Cardiac septum (tissue), 1 donor: ENCODE measurements at places on chromosomes 2 and 18. TPM values are rescaled to one million over a fixed set of nuclear protein-coding genes. Genes with fewer than 3 reads are reported as not detected.

DNA sequence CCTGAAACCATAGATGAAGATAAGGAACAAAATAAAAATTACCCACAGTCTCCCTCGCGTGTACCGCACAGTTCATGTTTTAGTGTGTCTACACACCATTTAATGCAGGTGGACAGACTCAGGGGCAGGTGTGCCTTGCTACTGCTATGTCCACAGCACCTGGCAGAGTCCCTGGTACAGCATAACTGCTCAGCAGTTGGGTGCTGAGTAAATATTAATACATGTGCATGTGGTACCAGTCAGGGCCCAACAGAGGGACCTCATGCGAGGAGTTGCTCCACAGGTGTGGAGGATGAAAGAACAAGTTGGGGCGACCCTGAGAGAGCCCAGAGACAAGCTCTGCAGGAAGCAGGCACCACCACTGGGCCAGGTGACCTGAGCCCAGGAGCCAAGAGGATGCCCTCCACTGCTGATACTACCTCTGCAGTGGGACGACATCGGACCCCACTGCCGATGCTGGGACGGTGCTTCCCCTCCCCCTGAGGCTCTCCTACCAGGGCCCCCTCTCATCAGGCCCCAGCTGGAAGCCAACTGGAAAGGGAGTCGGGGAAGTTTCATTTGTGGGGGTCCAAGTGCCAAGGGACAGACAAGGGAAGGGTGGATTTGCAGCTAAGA, 100.8 kb downstream of the NEDD4L start:
- no peak for DNase-seq

- no peak for DNase-seq
Observed at GRCh38 chr18:3425446-3425845, 24.5 kb upstream of the TGIF1 start.

GRCh38 chr2:55418072-55418471, 1.6 kb downstream of the CCDC88A start:
- DNase-seq: no peak

- DNase-seq: no peak
Observed at GRCh38 chr2:191571163-191571769, 106.7 kb upstream of the NABP1 start.

GRCh38 chr2:188534875-188535274, 243.2 kb downstream of the GULP1 start:
- DNase-seq: no peak

DNA sequence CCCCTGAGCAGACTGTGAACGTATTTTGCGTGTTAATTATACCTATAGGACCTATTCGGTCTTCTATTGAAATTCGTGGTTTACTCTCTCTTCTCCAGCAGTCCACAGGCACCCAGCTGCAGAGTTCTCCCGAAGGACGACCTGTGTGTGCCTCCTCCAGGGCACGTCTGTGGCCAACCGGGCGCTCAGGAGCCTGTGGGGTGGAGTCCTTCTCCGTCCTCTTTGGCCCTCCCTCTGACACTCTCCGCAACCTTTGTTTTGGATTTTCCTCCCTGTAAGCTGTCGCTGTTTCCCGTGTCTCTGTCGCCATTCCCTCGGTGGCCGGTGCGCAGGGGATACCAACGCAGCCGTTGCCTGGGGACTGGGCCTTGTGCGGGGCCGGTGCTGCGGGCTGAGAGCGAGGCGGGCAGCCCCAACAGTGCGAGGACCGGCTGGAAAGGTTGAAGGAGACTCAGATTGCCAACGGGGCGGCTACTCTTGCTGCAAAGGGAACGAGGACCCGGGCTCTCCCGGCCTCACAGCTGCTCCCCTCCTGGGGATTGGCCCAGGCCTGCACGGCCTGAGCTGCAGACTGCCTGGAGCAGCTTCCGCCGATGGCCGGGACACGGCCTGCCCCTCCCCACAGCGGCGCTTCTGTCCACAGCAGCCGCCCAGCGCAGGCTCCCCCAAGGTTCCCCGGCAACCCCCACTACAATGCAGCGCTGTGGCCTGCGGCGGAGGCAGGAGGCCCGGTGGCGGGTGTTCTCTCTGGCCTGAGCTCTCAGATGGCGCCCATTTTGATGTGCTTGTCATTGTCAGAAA, 221.0 kb downstream of the MTX2 start:
- no peak for DNase-seq

Gene PXDN
- total RNA-seq: 27.5 TPM

Gene RASGRP3
- total RNA-seq: 49.4 TPM
